ENCODE measurements at places on chromosomes 12 and 14.

DNA sequence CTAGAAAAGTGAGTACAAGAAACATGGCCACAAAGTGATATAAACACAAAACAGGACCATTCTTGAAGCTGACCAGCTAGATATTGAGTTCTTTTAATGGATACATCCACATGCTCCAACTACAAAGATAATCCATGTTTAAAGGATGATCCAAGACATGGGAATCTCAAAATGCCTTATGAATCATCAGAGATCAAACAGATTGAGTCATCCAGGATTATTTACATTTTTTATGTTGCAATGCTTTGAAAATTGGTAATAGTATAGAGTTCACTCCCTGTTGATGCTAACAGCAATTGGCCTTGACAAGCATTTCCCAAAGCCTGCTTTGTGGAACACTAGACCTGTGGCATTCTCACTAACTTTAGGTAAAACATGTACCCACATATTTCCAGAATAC lies 293.0 kb upstream of the TBX3 start:
- DNase-seq = no peak

DNA sequence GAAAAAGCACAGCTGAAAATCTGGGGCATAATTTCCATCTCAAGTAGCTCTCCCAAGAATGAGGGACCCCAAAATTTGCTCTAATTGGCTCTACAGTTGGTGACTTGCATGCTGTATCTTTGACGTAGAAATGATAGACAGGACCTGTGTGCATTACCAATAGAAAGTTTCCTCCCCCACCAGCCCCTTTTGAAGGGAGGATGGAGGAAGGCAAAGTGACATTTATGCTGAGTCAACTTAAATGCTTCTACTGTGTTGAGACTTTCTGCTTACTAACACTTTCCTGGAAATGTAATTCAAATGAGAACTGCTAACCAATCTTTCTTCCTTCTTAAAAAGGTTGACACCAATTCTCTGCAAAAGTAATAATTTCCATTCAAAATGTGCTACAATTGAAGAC lies 31.9 kb downstream of the TSPAN8 start:
- no peak for DNase-seq

GRCh38 chr14:101495827-101496775 lies 65.2 kb upstream of the DIO3 start:
- no peak for DNase-seq

- DNase-seq = peak; percentile 12
These were observed 375.3 kb downstream of the C12orf75 start for GRCh38 chr12:105705765-105706164.

- no peak for DNase-seq
These were observed 250.8 kb downstream of the SLC6A15 start for GRCh38 chr12:84661786-84662185.

- DNase-seq = no peak
These were observed 32.6 kb downstream of the TNFAIP2 start for GRCh38 chr14:103155826-103156394.

DNA sequence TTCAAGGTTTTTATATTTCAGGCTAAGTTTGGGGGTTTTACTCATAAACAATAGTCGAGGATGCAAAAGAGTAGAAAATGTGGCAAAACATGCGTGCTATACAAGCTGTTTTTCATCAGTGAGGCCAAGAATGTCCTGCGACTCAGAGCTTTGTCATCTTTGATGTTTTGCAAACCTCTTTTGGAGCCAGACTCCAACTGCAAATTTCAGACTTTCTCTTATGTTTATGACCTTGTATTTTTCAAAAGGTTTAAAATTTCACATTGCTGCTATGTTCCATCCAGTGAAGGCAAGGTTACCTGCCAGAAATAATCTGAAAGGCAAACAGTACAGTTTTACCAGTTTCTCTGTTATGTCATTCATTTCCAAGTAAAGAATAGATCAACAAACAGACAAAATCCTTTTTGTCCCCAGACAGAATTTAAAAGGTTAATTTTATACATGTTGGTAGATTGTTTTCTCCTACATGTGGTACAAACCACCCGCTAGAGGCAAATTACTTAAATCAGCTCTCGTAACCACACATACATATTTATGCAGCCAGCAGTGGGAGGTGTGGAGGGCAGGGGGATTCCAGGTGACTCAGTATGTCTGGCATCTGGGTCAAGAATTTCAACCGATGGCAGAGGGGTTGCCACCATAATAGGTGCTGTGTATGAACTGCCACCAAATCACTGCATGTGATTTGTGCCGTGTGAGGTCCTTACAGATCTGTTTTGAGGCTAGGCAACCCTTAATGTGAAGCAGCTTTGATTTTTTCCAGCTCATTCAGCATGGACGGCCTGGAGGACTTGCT lies 119.8 kb upstream of the CPM start:
- DNase-seq = peak; percentile 54
